Stimulated activated naive CD4-positive, alpha-beta T cell (primary cell): ENCODE measurements at places on chromosomes 1 and 21.
A peak's percentile ranks its signal among the peaks of the same experiment; 100 is the strongest.

DNA sequence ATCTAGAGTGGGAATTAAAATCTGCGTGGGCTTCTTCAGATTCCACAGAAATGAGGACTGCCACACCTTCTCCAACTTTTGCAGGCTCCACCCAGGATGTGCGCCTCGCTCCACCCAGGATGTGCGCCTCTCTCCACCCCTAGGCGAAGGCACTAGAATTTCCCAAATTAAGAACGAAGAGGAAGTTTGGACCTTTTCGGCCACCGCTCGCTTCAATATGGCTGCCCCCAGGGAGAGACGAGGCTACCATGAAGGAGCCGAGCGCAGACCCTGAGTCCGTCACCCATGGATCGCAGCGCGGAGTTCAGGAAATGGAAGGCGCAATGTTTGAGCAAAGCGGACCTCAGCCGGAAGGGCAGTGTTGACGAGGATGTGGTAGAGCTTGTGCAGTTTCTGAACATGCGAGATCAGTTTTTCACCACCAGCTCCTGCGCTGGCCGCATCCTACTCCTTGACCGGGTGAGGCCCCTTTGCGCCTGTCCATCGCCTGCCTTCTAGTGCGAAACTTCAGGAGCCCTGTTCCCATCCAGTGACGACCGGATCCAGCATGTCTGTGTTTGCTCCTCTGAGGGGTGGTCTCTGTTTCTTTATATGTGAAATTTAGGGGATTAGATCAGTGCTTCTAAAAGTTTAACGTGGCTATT, at the start of the genes CRYZ and TYW3:
Gene CRYZ, minus strand, starts transcription at position 91 of the 644 bp plus-strand sequence. CDS start 8,229 bp downstream, outside the sequence.
Gene TYW3, plus strand, starts transcription at position 193 of the 644 bp plus-strand sequence. Its CDS starts 93 bp downstream, at position 286.
- peak; percentile 78 for DNase-seq

GRCh38 chr1:48969971-48970370, 193.3 kb upstream of the BEND5 start:
- DNase-seq, result no peak

GRCh38 chr1:229410692-229411433, 23.0 kb downstream of the ACTA1 start:
- no peak for DNase-seq

DNA sequence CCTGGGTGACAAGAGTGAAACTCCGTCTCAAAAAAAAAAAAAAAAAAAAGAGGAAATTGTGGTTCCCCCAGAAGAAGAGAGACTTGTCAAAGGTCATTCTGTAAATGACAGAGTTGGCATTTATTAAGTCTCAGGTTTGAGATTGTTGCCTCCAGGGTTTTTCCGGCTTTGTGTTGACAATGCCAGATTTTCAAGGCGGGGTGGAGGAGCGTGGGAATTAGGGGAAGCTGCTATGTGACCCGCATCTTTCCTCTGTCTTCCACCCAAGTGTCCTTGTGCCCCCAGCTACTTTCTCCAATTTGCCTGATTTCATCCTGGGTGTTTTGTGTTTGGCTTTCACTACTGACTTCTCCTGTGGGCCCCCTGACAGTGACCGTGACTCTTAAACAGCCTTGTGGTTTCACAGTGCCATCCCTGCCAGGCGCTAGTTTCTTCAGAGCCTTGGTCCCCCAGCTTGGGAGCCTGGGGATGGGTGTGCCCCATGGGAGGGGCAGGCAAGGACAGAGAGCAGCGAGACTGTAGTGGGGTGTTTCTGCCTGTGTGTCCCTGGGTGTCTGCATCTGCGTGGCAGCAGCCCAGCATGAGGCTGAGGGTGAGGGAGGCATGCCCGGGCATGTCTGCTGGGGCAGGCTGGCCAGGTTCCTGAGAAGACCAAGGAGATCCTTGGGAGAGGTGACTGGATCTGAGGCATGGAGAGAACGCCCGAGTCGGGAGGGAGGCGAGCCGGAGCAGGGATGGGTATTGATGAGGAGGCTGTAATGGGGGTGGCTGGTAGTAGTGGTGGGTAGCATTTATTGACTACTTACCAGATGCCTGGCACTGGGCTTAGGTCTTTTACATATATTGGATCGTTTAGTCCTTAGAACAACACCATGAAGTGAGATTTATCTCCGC, 46.3 kb downstream of the IER5 start:
- DNase-seq, result no peak

DNA sequence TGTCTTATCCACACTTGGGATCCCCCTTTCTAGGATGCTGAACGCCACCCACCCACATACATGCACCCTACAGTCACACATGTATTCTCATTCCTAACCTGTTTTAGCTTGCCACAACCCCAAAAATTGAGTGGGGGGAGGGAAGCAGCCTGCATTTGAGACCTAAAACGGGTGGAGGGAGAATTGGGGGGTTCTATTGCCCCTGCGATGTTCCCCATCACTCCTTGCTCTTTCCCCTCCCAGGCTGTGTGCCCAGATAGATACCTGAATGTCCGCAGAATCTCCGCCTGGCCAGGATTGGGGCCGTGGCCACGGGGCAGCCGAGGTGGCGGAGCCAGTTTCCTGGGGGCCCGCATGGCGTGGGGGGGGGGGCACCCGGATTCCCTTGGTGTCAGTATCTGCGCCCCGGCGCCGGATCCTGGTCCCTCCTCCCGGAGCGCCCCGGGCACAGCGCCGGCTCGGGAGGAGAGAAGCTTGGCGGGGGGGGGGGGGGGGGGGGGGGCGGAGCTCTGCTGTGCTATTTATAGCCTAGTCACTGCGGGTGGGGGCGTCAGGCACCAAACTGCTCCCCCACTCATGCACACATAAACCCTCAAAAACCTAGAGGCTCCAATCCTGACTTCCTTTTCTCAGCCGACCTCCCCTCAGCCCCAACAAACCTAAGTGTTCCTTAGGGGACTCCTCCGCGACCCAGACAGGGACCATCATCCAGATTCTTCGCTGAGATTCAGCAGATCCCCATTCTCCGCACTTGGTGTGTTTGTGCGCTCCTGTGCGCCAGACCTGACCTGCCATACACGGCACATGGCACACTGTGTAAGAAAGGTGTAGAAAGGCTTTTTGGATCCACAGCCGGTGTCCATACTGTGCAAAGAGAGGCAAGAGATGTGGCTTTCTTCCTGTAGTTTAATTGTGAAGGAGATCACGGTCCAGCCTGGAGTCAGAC, 1.9 kb downstream of the ANKRD34A start:
- peak; percentile 32 for DNase-seq
